Skin of body (tissue), 3 donors: ENCODE measurements at places on chromosomes 3 and 15. TPM values are rescaled to one million over a fixed set of nuclear protein-coding genes. Genes with fewer than 3 reads are reported as not detected.

The P2RY14 gene
- total RNA-seq, result 3.3 TPM

DNA sequence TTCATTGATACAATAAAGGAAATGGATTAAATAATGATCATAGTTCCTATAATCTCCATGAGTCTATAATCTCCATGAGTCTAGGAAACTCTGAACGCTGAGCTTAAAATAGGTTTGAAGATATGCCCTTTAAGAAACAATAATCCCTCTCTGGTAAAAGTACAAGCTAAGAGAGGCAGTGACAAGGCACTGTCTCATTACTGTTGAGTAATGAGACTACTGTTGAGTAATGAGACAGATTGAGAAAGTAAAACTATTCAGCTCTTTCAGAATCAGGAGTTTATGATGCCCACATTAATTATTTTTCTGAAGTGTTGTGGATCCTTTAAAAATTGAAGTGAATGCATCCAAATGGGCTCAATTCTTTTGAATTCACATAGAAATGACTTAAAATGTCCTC, 235.5 kb upstream of the THRB start:
- DNase-seq, result no peak

- no peak for DNase-seq
These were observed 7.2 kb upstream of the SOX2 start for GRCh38 chr3:181704421-181705085.

DNA sequence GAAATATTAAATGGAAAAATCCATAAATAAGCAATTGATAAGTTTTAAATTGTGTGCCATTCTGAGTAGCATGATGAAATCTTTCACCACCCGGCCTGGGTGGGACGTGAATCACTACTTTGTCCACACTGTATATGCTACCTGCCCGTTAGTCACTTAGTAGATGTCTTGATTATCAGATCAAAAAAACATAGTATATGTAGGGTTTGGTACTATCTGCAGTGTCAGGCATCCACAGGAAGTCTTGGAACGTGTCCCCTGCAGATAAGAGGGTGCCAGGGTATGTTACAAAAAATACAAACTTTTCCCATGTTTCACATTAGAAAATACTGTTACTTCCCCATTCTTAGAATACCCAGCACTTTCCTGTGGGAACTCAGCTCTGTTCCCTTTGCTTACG, 35.2 kb downstream of the FAM81A start:
- DNase-seq, result no peak
